AG09309 (cell line): ENCODE measurements at places on chromosomes 6 and 20.

- no peak for DNase-seq
These were observed 23.1 kb upstream of the DACT2 start for GRCh38 chr6:168342636-168343035.

- no peak for DNase-seq
These were observed 735 bp downstream of the SOBP start for GRCh38 chr6:107490566-107491137.

DNA sequence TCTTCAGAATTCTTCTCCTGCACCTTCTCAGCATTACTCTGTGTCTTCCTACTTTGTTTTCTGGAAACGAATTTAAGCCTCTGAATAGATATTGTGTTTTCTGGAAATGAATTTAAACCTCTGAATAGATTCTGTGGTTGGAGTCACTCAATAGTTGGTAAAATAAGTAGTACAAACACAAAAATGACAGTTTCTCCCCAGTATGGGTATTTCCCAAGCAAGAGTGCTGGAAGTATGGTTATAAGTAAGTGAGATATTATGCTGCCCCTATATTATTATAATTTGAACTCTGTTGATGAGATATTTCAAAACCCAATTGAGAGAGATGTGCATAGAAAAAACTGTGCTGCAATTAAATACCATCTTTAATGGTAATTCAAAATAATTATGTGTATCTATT lies 94.9 kb downstream of the TINAG start:
- DNase-seq: no peak

DNA sequence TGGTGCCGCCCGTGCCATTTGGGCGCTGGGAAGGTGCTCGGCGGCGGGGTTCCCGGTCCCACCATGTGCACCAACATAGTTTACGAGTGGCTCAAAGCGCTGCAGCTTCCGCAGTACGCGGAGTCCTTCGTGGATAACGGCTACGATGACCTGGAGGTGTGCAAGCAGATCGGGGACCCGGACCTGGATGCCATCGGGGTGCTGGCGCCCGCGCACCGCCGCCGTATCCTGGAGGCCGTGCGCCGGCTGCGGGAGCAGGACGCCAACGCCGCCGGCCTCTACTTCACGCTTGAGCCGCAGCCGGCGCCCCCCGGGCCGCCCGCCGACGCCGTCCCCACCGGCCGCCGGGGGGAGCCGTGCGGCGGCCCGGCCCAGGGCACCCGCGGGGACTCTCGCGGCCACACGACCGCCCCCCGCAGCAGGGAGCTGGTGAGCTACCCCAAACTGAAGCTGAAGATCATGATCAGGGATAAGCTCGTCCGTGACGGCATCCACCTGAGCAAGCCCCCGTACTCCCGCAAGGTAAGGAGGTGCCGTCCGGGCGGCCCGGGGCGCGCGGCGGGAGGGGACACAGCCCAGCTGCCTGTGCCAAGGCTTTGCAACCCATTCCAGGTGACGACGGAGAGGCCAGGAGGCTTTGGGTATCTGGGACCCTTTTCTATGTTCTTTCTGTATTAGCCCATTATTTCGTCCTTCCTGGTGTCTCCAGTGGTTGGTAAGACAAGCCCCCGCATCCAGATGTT lies 547 bp downstream of the SAMD5 start:
- no peak for DNase-seq

- no peak for DNase-seq
These were observed 1006.8 kb upstream of the MANEA start for GRCh38 chr6:94570581-94570980.

DNA sequence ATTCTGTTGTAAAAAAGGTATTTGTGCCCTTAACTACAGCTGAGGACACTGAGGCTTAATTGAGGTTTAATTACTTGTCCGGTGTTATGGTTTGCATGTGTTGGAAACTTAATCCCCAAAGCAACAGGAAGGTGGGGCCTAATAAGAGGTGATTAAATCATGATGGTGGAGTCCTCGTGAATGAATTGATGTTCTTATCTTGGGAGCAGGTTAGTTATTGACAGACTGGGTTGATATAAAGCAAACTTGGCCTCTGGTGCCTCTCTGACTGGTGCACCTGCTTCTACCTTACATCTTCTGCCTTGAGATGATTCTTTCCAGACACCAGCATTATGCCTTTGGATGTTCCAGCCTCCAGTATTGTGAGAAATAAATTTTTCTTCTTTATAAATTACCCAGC lies 306.5 kb upstream of the HS3ST5 start:
- DNase-seq: no peak

DNA sequence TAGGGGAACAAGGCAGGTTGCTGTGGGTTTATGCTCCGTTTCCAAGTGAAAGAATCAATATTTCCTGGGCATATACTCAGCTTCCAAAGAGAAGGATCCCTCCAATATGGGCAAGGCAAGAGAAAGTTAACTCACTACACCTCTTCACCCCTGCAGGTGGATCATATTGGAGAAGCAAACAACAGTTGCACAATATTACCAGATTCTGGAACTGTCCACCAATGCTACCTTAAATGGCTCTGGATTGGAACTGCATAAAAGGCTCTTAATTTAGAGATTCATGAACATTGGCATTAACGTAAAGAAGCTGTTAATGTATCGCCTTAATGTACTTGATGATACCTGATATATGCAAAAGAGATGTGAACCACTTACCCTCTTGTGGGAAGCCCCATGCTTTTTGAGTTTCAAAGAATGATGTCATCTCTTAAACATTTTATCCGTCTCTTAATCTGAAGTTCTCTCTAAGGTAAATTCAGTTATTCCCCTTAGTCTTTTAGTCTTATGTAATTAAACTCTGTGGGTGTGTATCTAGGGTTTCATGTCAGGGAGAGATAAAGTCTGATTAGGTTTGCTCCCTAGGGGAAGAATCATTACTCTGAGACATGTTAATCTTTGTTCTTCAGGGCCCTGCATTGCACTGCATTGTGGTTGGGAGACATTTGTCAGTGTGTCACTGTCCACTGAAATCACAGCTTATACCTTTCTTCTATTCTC lies 99.5 kb downstream of the PHACTR1 start:
- no peak for DNase-seq

- no peak for DNase-seq
These were observed 23.2 kb downstream of the MAS1 start for GRCh38 chr6:159913862-159914564.

GRCh38 chr20:48205786-48206185 lies 420.5 kb upstream of the SULF2 start:
- no peak for DNase-seq

DNA sequence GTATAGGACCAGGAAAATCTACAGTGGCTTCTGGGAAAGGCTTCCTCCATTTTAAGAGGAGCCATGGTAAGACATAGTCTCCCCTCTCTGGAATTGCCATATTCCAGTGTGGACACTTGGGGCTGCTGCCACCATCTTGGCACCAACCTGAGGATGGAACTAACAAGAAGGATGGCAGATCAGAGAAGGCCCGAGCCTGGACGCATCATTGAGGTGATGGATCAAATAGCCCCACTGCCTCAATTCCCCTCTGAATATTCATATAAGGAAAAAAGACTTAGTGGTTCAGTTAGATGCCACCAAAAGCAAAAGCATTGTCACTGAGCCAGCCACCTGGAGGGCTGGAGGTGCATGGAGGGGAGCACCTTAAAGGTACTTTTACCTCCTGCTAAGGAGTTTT lies 25.9 kb downstream of the PLAGL2 start:
- no peak for DNase-seq

DNA sequence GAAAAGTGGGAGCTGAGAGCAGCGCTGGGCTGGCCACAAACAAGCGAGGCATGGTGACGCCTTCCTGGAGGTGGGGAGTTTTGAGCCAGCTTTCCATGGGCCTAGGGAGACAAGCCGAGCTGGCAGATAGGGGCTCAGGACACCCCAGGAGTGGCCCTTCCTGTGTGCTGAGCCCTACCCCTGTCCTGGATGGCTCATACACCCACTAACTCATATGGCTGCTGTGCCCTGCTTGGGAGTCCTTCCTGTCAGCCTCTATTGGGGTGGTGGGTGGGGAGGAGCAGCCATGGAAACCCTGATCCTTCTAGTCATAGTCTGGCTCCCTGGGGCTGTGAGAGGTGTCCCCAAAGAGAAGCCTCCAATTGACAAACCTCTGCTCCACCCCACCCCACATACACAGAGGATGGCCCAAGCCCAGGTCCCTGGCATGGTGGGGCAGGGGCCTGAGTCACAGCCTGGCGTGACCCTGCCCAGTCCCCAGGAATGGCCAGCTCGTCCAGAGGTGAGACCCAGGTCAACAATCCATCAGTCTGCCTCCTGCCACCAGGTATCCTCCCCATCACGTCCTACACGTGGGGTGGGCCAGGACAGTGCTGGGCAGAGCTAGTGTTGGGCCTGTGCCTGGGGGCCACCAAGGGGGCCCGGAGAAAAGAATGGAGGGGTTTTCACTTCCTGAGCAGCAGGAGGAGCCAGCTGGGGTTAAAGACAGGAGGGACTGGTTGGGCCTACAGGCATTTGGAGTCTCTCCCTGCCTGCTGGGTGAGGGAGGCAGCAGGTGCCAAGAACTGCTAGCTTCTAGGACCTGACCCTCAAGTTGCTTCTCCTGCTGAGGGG lies 52.2 kb downstream of the MRPL14 start:
- no peak for DNase-seq

DNA sequence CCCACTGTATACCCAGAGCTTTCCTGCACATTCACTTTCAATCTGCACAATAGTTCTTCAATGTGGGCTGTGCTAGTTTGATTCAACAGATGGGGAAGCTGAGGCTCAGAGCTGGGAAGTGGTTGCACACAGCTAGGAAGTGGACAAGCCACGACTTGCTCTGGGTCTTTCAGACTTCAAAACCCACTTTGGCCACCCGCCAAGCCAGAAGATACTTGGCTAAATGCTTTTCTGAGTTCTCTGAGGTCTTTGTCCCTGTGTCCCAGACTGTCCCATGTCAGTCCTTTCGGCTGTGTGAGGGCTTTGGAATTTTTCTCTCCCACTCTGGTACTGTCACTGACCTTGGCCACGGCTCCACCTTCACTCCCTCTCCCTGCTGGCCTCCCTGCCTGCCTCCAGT lies 10.6 kb downstream of the PDYN start:
- DNase-seq: no peak

DNA sequence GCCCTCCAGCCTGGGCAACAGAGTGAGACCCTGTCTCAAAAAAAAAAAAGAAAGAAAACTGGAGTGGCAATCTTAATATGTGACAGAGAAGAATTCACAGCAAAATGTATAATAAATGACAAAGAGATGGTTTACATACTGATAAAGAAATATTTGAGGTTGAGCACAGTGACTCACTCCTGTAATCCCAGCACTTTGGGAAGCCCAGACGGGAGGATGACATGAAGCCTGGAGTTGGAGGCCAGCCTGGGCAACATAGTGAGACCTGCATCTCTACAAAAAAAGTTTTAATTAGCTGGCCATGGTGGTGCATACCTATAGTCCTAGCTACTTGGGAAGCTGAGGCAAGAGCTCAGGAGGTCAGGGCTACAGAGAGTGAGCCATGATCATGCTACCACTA lies 12.4 kb upstream of the DEFB118 start:
- no peak for DNase-seq

DNA sequence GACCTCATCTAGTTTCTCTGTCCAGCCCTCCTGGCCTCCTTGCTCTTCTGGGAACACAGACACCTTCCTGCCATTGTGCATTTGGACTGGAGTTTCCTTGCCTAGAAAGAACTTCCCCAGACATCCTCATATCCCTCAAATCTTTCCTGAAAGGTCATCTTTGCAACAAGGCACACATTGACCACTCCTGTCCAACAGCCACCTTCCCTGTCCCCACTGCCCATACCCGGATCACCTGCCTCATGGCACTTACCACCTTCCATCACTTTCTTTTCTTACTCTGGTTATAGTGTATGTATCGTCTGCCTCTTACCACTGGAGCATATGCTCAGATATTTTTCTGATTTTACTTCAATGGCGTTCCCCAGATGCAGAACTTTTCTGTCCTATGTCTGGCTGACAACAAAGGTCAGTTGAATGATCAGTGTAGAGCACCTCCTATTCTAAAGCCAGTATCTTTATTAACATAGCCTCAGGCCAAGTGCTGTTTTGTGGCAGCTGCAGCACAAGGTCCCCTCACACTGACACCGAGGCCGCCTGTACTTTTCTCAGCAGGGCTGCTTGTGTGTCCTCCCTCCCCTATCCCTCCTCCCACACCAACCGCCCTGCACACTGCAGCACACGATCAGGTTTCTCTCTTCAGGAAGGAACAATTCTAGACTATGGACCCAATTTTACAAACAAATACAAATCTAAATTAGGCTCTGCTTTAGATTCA lies 4.1 kb downstream of the HLA-C start:
- DNase-seq: no peak

GRCh38 chr6:133809406-133809805 lies 79.5 kb upstream of the TCF21 start:
- no peak for DNase-seq

GRCh38 chr6:114747995-114748625 lies 405.3 kb upstream of the HS3ST5 start:
- peak; percentile 21 for DNase-seq

DNA sequence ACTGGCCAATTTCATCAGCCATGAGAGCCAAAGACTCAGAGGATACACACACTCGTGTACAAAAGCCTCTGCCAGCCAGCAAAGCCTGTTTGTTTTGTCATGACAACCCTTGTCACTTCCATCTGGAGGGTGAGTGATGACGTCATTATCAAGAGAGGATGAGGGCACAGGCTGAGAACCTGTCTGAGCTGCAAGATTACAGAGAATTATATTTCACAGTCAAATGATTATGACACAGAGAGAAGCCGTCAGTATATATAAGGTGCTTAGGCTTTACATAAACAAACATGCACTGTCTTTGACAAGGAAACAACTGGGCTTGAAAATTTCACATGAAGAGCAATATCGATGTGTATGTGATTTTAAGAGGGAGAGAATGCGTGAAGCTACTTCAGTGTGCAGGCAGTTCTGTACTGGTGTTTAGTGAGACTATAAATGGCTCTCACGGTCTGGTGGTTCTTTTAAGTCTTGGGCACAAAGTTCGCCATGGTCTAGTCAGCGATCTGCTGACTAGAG lies 36.5 kb upstream of the BCLAF1 start:
- no peak for DNase-seq

GRCh38 chr6:148182378-148182777 lies 160.3 kb upstream of the SASH1 start:
- no peak for DNase-seq

GRCh38 chr20:574297-574942 lies 30.8 kb upstream of the CSNK2A1 start:
- DNase-seq: no peak

- DNase-seq: no peak
These were observed 15.8 kb downstream of the TFEB start for GRCh38 chr6:41719436-41720261.

DNA sequence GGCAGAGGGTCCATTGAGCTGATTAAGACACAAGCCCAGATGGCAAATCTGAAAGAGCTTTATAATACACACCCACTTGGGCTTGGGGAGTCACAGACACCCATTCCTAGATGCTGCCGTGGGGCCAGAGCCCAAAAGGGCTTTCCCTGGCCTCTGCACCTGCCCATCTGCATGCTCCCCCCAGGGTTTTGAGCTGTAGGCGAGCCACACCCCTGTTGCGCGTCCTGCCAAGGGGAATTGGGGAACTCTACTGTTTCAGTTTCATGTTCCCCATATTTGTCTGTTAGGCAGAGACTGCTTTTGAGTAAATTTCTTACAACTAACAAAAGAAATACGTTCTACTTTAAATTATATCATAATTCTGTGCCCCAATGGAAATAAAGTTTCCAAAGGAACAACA lies 52.9 kb upstream of the FNDC1 start:
- DNase-seq: no peak

GRCh38 chr6:167898673-167899311 lies 72.1 kb downstream of the AFDN start:
- DNase-seq: peak; percentile 17

GRCh38 chr6:137799950-137800568 lies 67.0 kb upstream of the TNFAIP3 start:
- no peak for DNase-seq
